Activated CD4-positive, alpha-beta T cell treated with anti-CD3 and anti-CD28 coated beads for 1 hour (primary cell): ENCODE measurements at places on chromosomes 3 and 15.

DNA sequence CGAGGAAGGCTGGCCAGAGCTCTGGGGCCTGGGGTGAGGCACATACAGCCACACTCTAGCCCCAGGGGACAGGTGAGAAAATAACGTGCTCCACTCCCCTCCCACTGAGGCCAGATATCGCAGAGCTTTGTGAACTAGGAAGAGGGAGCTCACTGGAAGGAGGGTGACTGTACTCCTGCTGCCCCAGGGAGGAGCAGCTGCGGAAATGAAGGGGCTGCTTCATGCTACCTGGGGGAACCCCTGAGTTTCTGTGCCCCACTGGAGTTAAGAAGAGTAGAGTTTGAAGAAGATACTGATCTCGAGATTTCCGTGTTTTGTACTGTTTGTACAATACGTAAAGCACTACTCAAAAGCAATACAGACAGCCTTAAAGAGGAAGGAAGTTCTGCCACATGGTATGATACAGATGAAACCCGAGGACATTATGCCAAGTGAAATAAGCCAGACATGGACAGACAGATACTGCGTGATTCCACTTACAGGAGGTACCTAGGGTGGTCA is 44.6 kb downstream of the CMTM6 start:
- peak; percentile 39 for DNase-seq

GRCh38 chr3:35120026-35120425 is 519.3 kb upstream of the ARPP21 start:
- DNase-seq = no peak

GRCh38 chr15:43006991-43007390 is 86.4 kb upstream of the TTBK2 start:
- no peak for DNase-seq

GRCh38 chr3:57787867-57788623 is 31.9 kb downstream of the SLMAP start:
- DNase-seq = no peak

DNA sequence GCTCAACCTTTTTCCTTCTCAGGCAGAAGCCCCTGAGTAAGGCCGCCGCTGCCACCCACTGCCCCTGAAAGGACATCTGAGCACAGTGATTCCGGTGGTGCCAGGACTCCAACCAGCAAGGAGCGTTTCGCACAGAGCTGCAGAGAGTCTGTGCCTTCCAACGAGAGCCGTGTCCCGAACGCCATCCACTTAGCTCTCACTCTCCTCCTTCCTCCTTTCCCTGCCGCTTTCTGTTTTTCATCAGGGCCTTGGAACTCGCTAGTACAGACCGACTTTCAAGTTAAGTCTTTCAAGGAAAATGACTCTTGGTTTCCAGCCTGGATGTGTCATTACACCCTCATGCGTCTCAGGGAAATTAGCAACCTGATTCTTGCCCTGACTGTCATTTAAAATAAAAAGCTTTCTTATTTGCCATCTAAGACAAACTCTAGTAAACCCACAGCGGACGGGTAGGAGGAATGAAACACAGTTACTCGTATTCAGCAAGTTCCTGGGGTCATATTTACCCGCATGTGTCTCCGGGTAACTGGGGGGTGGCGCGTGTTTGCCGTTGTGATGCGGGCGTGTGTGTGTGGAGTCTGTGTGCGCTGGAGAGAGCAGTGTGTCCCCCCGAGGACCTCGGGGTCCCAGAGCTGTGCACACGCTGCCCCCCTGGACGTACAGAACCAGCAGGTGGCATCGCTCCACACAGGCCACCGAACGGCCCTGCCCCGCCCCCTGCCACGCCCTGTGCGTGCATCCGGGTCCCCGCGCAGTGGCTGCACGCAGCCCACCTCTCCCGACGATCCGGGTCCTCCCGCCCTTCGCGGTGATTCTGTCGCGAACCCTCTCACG is 30.4 kb upstream of the ALDH1A3 start:
- DNase-seq = peak; percentile 22

GRCh38 chr3:110814170-110815007 is 257.2 kb upstream of the NECTIN3 start:
- no peak for DNase-seq

DNA sequence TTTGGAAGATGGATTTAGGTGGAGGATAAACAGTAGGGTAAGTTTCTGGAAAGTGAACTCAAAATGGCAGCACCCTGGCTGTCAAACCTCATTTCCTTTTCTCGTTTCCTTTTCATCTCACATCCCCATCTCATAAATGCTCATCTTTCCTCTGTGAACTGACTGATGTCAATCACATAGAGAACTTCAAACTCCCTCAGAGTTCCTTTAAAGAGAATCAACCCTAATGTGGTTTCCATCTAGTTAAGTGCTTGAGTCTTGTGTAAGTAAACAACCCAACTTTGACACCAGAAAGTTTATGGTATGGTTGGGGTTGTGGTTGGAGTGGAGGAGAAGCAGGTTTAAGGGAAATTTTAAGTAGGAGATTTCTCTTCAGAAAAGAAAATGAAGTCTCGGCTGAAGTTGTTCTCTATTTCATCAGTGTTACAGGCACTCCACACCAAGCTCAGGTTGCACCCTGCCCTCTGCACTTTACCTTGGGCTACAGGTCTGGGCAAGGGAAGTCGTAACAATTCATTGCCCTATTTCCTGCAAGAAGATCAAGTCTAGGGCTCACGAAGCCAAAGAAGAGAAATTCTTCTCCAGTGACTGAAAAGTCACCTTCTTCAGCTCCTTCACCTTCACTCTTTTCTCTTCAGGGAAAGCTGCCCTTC is 34.4 kb upstream of the TNIK start:
- no peak for DNase-seq
